AG10803 (cell line): ENCODE measurements at places on chromosomes 16 and 17.
A peak's percentile ranks its signal among the peaks of the same experiment; 100 is the strongest.

GRCh38 chr17:31534223-31534888 is 142.9 kb downstream of the RAB11FIP4 start:
- peak; percentile 12 for DNase-seq

GRCh38 chr17:7405350-7406234 is 1.7 kb upstream of the TMEM256 start:
- DNase-seq = no peak

DNA sequence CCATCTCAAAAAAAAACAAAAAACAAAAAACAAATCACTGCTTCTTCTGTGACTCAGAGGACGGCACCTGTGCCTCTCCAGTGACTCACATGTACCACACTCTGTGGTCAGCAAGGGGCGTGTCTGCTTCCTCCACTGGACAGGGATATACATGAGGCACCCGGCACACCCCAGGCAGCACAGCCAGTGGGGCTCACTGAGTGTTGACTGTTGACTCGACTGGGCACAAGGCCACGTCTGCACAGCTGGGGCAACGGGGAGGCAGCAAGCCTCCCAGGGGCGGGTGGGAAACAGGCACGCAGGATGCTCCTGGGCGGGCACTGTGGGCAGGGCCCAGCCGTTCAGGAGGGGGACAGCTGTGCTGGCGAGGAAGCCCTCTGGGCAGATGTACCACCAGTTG is 64.1 kb downstream of the TIMM22 start:
- DNase-seq = peak; percentile 97

GRCh38 chr16:84746875-84747274 is 47.1 kb downstream of the USP10 start:
- DNase-seq = no peak

GRCh38 chr17:57368637-57369336 is 112.5 kb downstream of the MSI2 start:
- no peak for DNase-seq

- DNase-seq = peak; percentile 74
These were observed 93.2 kb upstream of the ZNF469 start for GRCh38 chr16:88289561-88289960.

GRCh38 chr16:69436896-69437295 is 12.5 kb downstream of the CYB5B start:
- no peak for DNase-seq

DNA sequence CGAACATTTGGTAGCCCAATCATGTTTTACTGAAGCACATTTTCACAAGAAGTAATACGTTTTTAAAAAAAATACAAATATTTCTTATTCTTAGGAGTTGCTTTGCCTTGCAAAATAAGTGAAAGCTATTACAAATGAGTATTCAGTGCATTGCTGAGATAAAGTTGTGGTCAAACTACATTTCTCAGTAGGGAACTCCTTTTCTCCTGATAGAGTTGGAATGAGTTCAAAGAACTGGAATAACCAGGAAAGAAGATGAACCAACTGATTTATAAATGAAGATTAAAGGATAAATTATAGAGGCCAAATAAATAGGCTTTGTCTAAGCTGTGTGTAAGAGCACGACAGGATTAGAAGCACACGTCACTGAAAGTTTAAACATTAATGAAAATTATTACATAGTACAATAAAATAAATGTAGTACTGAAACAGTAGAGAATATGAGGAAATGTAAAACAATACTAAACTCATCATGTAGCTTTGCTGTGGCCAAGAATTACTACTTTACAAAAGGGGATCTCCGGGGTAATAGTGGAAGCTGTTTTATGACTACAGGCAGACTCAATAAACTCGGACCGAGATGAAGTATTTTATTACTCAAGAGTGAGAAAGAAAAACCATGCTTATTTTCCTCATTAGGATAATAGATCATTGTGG is 73.6 kb downstream of the KCNJ2 start:
- DNase-seq = no peak

- peak; percentile 25 for DNase-seq
These were observed 1.3 kb upstream of the SLC6A4 start for GRCh38 chr17:30236766-30237165.

DNA sequence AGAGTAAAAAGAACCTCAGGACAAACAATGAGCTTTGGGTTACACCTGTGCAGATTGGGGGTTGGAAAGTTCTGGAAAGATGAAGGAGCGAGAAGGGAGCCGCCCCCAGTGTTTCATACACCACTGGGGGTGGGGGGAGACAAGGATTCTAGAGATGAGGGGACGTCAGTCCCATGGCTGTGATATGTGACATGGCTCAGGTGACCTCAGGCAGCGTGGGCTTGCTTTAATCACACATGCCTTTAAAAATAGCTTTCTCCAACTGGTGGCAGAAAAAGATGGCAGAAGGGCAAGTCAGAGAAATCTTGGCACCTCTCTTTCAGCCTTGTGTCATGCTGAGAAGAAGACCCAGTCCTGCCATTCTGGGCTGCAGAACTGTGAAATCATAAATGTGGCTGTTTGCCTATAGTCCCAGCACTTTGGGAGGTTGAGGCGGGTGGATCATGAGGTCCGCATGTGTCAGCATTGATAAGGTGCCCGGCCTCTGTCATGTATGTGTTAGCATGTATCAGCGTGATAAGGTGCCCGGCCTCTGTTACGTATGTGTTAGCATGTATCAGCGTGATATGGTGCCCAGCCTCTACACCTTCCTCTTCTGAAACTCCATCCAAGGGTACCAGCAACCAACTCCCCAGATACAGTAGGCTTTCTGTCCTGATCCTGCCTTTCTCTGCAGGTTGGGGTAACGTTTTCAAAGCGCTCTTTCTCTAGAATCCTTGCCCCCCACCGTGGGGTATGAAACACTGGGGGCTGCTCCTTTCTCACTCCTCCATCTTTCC is 25.0 kb downstream of the WIPI1 start:
- no peak for DNase-seq

- DNase-seq = no peak
These were observed 68.1 kb downstream of the GSG1L start for GRCh38 chr16:27995378-27995777.

GRCh38 chr17:16377941-16378341 is 3.0 kb upstream of the UBB start:
- DNase-seq = peak; percentile 82

- DNase-seq = peak; percentile 28
These were observed 50.2 kb downstream of the CDH11 start for GRCh38 chr16:65071433-65072311.
